ENCODE measurements at places on chromosomes 4 and X. TPM values are rescaled to one million over a fixed set of nuclear protein-coding genes. Genes with fewer than 3 reads are reported as not detected.

DNA sequence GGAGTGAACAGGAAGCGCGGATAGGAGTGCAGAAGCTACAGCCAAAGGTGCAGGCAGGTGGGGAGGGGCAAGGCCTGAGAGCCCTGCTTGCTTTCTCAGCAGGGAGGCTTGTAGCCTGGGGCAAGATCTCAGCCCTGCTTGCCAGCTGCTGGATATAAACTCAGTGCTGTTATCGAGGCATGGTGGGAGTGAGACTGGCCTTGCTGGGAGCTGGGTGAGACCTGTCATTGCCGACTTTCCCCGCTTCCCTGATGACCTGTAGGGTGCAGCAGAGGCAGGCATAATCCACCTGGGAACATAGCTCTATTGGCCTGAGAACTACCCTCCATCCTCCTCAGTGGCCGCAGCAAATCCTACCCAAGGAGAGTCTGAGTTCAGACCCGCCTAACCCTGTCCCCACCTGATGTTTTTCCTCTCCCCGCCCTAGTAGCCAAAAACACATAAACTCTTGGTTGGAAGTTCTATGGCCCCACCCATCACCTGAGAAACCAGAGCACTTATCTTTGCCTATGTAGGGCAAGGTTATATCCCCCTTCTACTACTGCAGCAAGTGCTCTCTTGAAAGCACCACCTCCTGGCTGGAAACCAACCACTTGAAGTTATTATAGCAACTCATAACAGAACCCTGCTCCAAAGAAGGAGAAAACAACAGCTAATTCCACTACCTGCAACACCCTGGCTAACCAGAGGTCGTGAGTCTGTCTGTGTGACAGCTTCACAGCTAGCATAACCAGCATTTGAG lies 80.7 kb downstream of the FHIP1A start:
- no peak for DNase-seq

DNA sequence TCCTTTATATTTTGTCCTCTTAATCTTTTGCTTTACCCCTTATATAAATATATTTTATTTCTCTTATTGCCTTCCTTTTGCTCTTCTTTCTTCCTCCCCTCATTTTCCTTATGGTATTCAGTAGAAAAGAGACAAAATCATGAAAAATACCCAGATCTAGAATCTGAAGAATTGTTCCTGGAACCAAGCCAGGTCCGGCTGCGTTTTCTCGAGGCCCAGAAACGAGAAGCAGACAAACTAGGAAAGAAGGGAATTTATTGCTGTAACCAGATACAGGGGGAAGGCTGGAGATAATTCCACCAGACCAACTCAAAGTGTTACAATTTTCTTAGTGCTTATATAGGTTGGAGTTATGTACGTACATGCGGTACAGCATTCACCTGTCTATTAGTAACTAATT lies 328.7 kb downstream of the GABRG1 start:
- no peak for DNase-seq

- DNase-seq = no peak
Measured at GRCh38 chr4:182740256-182740655, 176.9 kb downstream of the DCTD start.

DNA sequence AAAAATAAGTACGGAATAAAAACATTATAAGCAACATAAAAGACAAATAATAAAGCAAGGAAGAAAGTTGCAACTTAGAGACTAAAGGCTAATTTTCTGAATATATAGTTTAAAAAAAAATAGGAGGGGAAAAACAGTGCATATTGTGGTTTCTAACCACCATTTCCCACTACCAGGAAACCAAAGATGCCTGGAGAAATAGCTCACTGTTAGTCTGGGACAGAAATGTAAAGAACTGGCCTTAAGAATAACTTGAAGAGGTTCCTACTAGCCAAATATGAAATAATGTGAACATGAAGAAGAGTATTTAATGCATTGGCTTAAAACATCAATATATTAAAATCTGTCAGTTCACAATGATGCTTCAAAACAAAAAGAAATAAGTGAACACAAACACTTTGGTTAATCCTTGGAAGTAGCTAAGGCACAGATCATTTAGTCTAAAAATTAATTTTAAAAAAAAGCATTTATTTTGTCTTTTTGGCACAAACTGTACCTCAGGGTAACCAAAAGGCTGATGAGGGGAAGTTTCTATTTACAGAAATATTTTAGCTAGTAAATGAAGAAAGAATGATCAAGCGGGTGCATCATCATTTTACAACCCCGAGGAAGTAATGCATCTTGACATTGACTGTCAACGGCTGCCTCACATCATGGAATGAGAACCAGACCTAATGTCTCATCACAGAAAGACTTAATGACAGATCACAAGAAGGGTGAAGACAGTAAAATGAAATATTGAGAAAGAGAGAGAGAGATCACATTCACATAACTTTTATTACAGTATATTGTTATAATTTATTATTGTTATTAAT lies 297.2 kb upstream of the LDB2 start:
- no peak for DNase-seq

GRCh38 chr4:45358573-45359506 lies 632.5 kb upstream of the GNPDA2 start:
- no peak for DNase-seq

DNA sequence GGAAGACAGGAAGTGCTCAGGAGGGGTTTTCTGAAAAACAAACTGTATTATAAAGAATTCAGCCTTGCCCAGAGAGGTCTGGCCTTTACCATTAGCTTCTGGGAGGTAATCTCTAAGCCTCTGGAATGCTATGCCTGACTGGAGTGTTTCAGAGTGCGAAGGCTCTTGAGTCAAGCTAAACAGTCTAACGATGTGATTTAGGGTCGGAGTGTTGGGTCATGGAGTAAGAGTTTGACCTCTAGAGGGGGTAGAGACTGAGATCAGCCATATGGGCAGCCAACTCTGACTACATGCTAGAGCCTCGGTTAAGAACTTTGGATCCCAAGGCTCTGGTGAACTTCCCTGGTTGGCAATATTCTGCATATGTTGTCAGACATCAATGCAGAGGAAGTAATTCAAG lies 15.0 kb downstream of the BOD1L1 start:
- DNase-seq = no peak

GRCh38 chr4:91198951-91199350 lies 1071.8 kb downstream of the CCSER1 start:
- no peak for DNase-seq

- DNase-seq = no peak
Measured at GRCh38 chrX:1274786-1275185, 6.2 kb downstream of the CSF2RA start.

DNA sequence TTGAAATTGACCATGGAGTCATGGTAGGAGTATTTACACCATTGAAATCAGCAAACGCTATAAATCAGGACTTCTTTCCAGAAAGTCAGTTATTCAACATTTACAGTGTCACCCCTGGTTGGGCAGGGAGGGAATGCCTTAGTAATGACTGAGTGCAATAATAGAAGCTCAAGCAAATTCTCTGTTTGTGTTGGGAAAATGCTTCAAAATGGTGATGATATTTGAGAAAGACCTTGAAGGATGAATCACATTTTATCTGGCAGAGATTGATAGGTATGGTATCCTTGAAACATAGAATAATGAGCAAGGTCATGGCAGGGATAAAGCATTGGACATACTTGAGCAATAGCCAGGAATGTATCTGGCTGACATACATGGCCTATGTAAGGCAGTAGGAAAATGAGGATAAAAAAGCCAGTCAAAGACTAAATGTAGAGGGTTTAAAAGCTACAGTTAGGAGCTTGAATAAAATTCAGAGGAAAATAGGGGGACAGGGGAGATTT lies 248.7 kb downstream of the FMR1NB start:
- DNase-seq = no peak

- DNase-seq = no peak
Measured at GRCh38 chr4:173528378-173529321, 1.4 kb downstream of the HAND2 start.

- DNase-seq = no peak
Measured at GRCh38 chr4:20311856-20312255, 60.2 kb downstream of the SLIT2 start.

DNA sequence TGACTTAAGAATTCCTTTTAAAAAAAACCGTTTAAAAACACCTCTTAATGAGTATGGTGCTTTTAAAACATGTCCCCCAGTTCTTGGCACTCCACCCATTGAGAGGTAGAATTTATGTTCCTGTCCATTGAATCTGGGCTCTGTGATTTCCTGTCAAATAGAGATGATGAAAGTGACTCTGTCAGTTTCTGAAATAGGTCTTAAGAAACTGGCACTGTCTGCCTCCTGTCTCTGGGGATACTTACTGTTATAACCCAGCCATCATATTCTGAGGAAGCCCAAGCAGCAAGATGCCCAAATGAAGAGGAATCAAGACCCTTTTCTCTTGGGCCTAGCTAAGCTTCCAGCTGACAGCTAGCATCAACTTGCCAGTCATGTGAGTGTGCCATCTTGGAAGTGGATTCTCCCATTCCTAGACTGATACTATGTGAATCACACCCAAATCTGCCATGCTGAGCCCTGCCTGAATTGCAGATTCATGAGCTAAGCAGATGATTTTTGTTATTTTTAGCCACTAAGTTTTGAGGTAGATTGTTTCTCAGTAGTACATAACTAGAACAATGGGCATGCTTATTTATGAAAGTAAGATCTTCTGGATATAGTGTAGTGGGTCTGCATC lies 22.8 kb downstream of the C4orf54 start:
- no peak for DNase-seq

GRCh38 chr4:8552024-8552423 lies 28.2 kb upstream of the GPR78 start:
- no peak for DNase-seq

Gene MID1
- total RNA-seq = 1.1 TPM

Gene SLITRK4
- not detected for total RNA-seq

Gene MSMO1
- total RNA-seq = 42.3 TPM

Gene HSFX4
- total RNA-seq = not detected

Gene HTN1
- not detected for total RNA-seq

Gene ADH1A
- not detected for total RNA-seq

Gene ARL9
- 0.16 TPM for total RNA-seq

Gene RGN
- not detected for total RNA-seq

Gene GAGE13
- not detected for total RNA-seq

Gene CACNA1F
- 1.1 TPM for total RNA-seq

Data from activated CD8-positive, alpha-beta T cell treated with anti-CD3 and anti-CD28 coated beads for 36 hours (primary cell).